ENCODE measurements at places on chromosomes 5 and 9. TPM values are rescaled to one million over a fixed set of nuclear protein-coding genes. Genes with fewer than 3 reads are reported as not detected.

The LMX1B gene
- not detected for total RNA-seq

The PHF24 gene
- total RNA-seq: 0.23 TPM

DNA sequence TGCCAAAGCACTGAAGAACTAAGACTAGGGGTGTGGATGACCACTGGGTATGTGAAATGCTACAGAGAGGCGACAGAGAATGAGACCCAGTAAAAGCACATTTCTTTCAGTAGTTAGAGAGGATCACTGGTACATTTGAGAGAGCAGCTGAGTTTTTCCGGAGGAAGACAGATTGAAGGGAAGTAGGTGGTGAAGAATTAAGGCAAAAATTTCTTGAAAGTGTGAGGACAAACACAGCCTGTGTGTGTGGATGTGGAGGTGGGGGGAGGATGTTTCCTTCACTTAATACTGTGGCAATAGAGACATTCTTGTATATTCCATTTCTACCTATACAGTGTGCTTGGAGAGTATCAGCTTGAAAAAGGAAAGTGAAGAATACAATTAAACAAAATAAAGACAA is 871.2 kb upstream of the DMAC1 start:
- DNase-seq: no peak

GRCh38 chr5:170751631-170752030 is 31.9 kb upstream of the GABRP start:
- DNase-seq: no peak

DNA sequence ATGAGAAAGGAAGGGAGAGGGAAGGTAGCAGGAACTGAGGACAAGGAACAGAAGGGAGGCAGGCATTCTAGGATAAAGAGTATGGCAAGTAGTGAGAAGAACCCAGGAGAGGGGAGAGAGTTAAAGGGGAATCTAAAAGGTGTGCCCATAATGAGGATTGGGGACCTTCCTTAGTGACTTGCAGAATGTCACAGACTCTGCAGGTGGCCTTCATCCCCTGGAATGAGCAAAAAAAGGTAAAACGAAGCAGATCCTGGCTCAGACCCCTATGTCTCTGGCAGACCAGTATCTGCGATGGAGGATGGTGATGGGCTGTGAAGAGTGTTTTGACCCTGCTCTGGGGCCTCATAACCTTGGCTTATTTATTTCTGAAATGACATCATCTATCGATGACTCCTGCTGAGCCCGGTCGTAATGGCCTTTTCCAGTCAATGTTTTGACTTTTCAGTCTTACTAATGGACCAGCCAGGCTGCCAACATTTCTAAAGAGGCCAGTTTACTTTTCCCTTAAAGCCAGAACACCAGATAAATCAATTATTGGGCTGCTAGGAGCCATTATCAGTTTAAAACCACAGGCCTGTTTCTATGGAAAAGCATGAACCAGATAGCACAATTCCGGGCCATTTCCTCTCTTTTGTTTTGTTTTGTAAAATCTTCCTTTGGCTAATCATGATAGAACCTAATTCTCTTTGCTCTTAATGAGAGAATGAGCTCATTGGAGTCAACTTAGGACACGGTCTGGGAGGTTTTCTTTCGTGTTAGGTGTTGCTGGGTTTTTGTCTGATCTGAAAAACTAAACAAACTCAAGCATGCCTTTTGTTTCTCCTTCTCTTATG is 3.1 kb downstream of the TMOD1 start:
- no peak for DNase-seq

DNA sequence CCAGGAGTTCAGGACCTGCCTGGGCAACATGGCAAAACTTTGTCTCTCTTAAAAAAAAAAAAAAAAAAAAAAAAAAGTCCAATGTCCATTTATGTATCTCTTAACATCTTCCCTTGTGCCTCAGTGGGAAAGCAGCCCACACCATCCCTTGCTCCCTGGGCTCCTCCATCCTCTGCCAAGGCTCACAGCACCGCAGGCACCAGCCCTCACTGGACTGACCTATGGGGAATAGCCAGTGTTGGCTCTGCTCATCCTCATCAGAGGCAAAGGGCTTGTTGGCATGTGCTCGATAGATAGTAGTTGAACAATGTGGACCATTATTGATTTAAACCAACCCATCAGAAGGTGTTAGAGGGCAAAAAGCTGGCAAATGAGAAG is 61.8 kb upstream of the LRRTM2 start:
- no peak for DNase-seq

GRCh38 chr5:82225525-82226172 is 52.5 kb downstream of the RPS23 start:
- DNase-seq: peak; percentile 64

GRCh38 chr9:137444106-137444790 is 3.1 kb upstream of the ENTPD8 start:
- DNase-seq: peak; percentile 13

GRCh38 chr5:1035421-1036405 is 27.1 kb downstream of the NKD2 start:
- DNase-seq: no peak
